Natural killer cell (primary cell): ENCODE measurements at places on chromosomes 11 and 22.

DNA sequence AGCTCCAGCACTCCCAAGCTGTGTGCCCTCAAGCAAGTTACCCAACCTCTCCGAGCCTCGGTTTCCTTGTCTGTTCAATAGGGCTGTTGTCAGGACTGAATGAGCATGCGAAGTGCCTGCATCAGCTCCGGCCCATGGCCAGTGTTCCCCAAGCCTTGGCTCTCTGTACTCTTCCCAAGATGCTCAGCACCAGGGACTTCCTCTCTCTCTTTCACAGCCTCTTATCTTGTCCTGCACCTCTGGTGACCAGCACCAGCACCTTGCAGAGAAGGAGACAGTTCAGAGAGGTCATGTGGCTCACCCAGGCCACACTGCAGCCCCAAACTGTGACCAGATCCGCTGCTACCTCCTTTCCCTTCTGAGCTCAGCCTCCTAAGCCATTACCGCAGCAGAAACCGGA is 120.3 kb upstream of the ANO1 start:
- DNase-seq: no peak
- H3K27me3 ChIP-seq: no peaks in the 10 kb centered on the region
- no peaks in the 10 kb centered on the region for H3K4me1 ChIP-seq

DNA sequence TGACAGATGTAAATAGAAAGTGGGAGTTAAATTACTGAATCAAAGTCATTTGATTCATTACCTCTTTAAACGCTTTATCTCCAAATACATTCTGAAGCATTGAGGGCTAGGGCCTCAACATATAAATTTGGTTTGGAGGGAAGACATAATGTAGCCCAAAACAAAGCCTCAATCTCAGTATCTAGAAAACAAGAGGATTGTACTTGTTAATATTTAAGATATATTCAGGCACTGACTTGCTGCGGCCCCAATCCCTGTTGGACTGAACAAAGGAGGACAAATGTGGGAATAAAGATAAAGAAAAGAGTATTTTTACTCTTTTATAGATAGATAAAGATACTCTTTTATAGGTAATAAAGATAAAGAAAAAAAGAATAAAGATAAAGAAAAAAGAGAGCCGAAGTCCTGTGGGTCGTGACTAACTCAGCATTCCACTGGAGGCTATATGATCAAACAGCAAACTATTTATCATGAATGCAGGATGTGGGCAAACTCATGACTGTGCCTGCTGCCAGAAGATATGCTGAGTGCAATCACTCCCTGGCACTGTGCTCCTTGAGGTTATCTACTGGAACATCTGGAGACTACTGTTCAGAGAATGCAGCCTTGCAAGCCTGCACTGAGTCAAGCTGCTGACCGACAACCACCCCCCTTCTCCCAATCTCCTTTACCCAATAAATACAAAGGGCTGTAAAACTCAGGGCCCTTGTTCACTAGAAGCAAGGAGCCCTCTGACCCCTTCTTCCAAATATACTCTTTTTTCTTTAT is 6.9 kb downstream of the OR10V1 start:
- H3K4me1 ChIP-seq: no peaks in the 10 kb centered on the region
- no peak for DNase-seq
- no peaks in the 10 kb centered on the region for H3K36me3 ChIP-seq
- peaks cover 2% of the 10 kb centered on the region for H3K27me3 ChIP-seq
- no peak overlapping the region for H3K4me3 ChIP-seq

DNA sequence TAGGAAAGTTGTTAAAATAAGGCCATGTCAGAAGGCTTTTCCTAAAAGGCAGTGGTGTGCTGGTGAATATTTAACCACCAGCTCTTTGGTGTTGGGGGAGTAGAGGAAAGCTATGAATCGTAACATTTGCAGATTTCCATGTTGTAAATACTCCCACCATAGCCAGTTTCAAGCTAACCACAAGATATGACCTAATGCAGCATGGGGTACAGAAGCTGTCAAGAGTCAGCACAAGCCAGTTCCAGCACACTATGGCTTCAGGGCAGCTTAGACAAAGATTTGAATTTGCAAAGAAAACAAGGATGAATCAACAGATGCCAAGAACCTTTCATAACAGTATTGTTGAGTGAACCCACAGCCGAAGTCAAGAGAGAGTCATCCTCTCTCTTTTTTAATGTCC is 40.0 kb downstream of the COMMD9 start:
- H3K27ac ChIP-seq: no peak overlapping the region
- H3K4me3 ChIP-seq: no peak overlapping the region
- H3K27me3 ChIP-seq: no peaks in the 10 kb centered on the region
- H3K36me3 ChIP-seq: no peaks in the 10 kb centered on the region
- H3K4me1 ChIP-seq: no peaks in the 10 kb centered on the region
- DNase-seq: no peak

DNA sequence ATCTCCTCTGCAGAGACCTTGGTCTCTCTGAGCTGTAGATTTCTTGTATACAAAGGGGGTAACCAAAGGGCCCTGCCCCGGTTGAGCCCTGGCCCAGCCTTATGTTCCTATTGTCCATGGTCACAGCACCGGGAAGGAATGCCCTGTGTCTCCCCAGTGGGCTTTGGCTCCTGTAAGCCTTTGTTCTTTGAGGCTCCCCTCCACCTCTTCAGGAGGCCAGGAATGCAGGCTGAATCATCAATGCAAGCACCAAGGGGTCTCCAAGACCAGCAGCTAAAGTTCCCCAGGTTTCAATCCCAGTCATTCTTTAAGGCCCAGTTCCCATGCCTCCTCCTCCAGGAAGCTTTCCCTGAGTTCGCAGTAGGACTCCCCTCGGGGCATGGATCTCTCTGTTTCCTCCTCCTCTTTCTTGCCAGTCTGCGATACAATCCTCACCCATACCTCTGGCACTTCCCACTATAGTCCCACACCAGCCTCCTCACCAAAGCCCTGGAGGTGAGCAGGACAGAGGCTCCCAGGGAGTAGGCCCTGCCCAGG is 29.2 kb upstream of the KLHL35 start:
- no peaks in the 10 kb centered on the region for H3K36me3 ChIP-seq
- H3K4me1 ChIP-seq: no peaks in the 10 kb centered on the region
- no peak for DNase-seq
- no peak overlapping the region for H3K27ac ChIP-seq
- no peaks in the 10 kb centered on the region for H3K27me3 ChIP-seq

GRCh38 chr11:28223994-28224393 is 115.8 kb downstream of the METTL15 start:
- no peak overlapping the region for H3K4me3 ChIP-seq
- H3K27ac ChIP-seq: no peak overlapping the region
- H3K27me3 ChIP-seq: no peaks in the 10 kb centered on the region
- H3K4me1 ChIP-seq: no peaks in the 10 kb centered on the region

GRCh38 chr22:36765943-36766450 is 9.9 kb downstream of the IFT27 start:
- no peak overlapping the region for H3K4me3 ChIP-seq
- no peaks in the 10 kb centered on the region for H3K27me3 ChIP-seq
- no peak overlapping the region for H3K27ac ChIP-seq
- no peak for DNase-seq
- no peaks in the 10 kb centered on the region for H3K4me1 ChIP-seq

GRCh38 chr11:18490736-18491485 is 35.3 kb downstream of the LDHAL6A start:
- no peaks in the 10 kb centered on the region for H3K27me3 ChIP-seq
- H3K36me3 ChIP-seq: peaks cover 58% of the 10 kb centered on the region
- no peak overlapping the region for H3K27ac ChIP-seq
- no peak overlapping the region for H3K4me3 ChIP-seq

DNA sequence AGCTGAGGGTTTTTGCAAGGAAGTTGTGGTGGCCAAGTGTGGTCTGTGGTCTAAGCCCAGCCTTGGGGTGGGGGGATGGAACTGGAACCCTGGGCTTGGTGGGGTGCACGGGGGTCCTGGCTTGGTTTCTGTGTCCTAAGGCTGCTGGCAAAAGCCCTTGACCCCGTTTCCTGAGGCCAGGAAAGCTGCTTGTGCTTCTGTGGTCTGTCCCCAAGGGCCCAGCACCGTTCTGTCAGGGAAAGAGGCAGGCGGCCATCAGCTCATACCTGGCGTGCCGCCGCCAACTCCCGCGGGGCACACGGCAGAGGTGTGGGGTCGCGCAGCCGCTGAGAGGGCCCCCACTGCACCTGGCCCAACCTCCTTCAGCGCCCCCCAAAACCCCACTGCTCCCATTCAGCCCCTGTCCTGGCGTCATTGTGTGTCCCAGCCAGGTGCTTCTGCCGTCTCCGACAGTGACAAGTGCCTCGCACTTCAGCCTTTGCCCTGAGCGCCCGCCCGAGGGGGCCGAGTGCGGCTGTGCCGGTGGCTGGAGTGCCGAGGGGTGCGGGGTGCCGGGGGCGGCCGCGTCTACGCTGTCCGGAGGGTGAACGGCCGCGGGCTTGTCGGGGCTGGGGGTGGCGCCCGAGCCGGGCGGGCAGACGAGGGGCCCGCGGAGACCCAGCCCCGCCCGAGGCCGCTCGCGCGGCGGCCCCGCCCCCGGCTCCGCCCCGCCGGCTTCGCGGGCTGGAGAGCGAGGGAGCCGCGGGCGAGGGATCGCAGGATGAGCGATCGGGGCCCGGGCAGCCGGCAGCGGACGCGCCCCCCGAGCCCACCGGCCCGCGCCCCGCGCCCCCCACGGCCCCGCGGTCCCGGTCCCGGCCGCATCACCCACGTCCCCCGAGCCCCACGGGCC is at the start of gene CNIH2:
CNIH2 (plus strand) TSS at position 705 of the 892 bp plus-strand sequence. CDS start 282 bp downstream, outside the sequence.
- peak; percentile 78 for DNase-seq
- peaks cover 67% of the 10 kb centered on the region for H3K4me1 ChIP-seq
- peaks cover 35% of the 10 kb centered on the region for H3K36me3 ChIP-seq
- H3K27ac ChIP-seq: no peak within 1 kb of the TSS

- H3K36me3 ChIP-seq: no peaks in the 10 kb centered on the region
- H3K27me3 ChIP-seq: no peaks in the 10 kb centered on the region
- no peak for DNase-seq
- H3K27ac ChIP-seq: no peak overlapping the region
Observed at GRCh38 chr11:10561043-10561818, 7.2 kb downstream of the LYVE1 start.

DNA sequence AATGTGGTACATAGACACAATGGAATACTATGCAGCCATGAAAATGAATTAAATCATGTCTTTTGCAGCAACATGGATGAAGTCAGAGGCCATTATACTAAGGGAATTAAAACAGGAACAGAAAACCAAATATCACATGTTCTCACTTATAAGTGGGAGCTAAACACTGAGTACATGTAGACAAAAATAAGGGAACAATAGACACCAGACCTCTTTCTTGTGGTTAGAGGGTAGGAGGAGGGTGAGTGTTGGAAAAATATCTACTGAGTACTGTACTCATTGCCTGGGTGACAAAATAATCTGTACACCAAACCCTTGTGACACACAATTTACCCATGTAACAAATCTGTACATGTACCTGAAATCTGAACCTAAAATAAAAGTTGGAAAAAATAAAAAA is 59.1 kb upstream of the ANO5 start:
- DNase-seq: no peak
- H3K4me3 ChIP-seq: no peak overlapping the region
- no peaks in the 10 kb centered on the region for H3K36me3 ChIP-seq

GRCh38 chr11:113173126-113173525 is 141.3 kb upstream of the TTC12 start:
- no peaks in the 10 kb centered on the region for H3K27me3 ChIP-seq
- H3K27ac ChIP-seq: no peak overlapping the region
- no peak overlapping the region for H3K4me3 ChIP-seq
- DNase-seq: no peak
- H3K4me1 ChIP-seq: no peaks in the 10 kb centered on the region

- DNase-seq: no peak
- H3K27me3 ChIP-seq: no peaks in the 10 kb centered on the region
- H3K4me3 ChIP-seq: no peak overlapping the region
Observed at GRCh38 chr22:49937758-49938564, 19.5 kb downstream of the CRELD2 start.

DNA sequence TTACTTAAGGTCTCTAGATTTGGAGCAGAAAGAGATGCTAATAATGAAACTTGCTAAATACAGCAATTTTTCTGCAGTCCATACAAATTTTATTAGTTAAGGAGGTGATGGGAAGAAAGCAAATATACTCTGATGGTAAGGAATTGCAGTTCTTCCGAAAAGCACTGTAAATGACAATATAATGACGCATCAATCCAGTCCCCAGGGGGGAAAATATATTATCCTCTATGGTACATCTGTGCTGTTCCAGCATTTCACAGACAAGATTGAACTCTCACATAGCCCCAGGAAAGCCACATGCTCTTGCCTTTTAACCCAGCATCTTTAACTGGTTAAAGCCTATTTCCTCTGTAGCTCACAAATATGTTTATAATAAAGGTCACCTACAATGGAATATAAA is 416.6 kb upstream of the CCDC90B start:
- H3K36me3 ChIP-seq: no peaks in the 10 kb centered on the region
- H3K4me1 ChIP-seq: no peaks in the 10 kb centered on the region
- no peak overlapping the region for H3K27ac ChIP-seq
- no peak for DNase-seq
- no peak overlapping the region for H3K4me3 ChIP-seq
- H3K27me3 ChIP-seq: no peaks in the 10 kb centered on the region

- peaks cover 7% of the 10 kb centered on the region for H3K27me3 ChIP-seq
- no peaks in the 10 kb centered on the region for H3K4me1 ChIP-seq
- no peak overlapping the region for H3K4me3 ChIP-seq
- no peak for DNase-seq
- H3K27ac ChIP-seq: no peak overlapping the region
Observed at GRCh38 chr22:49446759-49447710, 380.6 kb downstream of the BRD1 start.

DNA sequence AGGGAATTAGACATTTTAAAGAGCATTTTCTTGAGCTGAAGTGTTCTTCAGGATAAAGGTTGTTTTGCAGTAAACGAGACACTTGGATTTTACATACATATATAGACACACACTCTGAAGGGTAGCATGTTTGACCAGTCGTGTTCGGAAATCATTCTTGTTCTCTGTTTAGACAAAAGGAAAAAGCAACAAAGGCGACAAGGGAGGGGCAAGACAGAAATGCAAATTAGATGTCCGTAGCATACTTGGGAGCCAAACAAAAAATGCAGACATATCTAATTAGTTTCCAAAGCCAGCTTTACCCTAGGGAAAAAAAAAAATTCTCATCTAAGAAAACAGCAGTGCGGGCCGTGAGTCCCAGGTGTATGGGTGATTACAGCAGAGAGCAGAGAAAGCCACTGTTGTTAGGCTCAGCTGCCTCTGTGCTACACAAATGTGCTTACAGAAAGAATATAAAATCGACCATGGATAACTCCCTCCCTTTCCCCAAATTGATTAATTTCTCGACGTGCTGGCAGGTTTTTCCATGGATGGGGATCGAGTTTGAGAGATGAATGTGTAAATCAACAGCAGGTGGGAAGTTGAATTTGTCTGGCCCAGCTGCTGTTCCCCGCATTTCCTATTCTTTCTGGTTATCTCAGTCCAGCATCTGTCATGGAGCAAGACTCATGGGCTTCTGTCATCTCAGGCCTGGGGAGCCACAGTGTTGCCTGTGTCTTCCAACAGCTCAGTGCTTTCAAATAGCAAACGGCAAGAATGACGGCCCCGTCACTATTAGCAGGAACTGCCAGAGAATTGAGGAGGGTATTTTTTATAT is 176.5 kb upstream of the TTC12 start:
- no peaks in the 10 kb centered on the region for H3K4me1 ChIP-seq
- no peaks in the 10 kb centered on the region for H3K27me3 ChIP-seq
- H3K4me3 ChIP-seq: no peak overlapping the region
- H3K36me3 ChIP-seq: no peaks in the 10 kb centered on the region

GRCh38 chr11:120270386-120270785 is 30.4 kb downstream of the POU2F3 start:
- no peak for DNase-seq
- H3K27ac ChIP-seq: no peak overlapping the region
- no peaks in the 10 kb centered on the region for H3K4me1 ChIP-seq
- no peak overlapping the region for H3K4me3 ChIP-seq
